ENCODE measurements at places on chromosomes 1 and 21.

GRCh38 chr1:92538413-92539061 is 51.8 kb upstream of the GFI1 start:
- DNase-seq, result no peak

- DNase-seq, result no peak
Observed at GRCh38 chr1:53546409-53547155, 87.4 kb downstream of the DMRTB1 start.

DNA sequence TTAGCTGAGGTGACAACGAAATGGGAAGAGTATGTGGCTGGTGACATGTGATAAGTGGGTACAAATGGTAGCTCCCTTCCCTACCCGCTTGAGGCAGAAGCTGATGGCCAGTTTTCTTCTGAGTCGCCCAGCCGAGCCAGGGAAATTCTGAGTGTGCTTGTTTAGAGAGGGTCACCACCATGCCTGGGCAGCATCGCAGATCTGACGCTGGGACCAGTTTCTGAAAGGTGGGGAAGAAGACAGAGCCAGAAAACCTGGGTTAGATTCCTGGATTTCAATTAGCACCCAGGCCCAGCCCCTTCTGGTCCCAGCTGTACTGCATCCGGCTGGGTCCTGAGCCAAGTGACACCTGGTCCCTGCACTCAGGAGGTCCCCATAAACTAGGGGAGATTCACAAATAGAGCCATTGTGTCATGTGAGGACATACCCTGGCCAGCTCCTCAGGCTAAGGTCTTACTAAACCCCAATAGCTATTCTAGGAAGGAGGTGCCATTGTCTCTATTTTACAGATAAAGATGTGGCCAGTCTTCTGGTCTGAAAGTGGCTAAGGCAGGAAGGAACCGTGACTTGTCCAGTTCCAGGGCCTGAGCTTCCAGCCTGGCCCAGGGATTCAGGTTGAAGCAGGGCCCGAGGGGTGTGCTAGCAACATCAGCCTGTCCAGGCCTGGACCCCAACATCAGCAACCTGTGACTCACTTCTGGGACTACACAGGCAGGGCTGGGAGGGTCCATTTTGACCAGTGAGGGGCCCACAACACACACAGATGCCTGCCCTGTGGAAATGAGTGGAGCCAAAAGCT is 1.7 kb upstream of the TMEM61 start:
- DNase-seq, result no peak

DNA sequence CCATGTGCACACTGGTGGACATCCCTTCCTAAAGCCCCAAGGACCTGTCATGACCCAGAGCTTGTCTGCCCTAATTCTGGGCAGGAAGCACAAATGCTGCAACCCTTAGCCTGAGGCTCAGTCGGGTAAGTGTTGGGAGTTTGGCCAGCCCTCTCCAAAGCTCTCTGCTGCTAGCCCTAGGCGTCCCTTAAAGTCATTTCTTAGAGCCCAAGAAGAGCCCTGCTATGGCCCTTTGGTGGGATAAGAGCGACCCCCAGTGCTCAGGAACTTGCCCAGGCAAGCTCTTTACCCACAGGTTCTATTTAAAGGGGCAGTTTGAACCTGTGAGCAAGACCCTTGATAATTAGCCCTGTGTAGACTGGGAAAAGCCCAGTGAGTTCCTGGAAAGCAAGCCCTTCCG is 356.8 kb downstream of the RRAGC start:
- DNase-seq, result no peak

DNA sequence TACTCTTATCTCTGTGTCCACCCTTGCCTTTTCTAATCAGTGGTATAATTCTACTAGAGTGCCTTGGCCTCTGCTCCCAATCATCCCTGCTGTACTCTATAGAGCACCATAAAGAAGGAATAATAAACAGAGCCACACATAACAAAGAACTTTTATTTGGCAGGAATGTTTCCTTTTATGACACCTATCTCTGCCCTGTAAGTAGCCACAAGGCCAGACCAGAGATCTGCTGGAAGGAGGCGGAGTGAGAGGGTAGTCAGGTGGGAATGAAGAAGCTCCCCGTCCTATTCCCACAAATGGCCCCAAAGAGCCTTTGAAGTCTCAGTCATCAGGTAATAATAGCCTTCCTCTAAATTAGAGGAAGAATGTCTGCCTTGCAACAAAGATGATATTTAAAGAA is 32.7 kb downstream of the WLS start:
- no peak for DNase-seq

- no peak for DNase-seq
Observed at GRCh38 chr1:19703280-19703679, 38.6 kb downstream of the HTR6 start.

DNA sequence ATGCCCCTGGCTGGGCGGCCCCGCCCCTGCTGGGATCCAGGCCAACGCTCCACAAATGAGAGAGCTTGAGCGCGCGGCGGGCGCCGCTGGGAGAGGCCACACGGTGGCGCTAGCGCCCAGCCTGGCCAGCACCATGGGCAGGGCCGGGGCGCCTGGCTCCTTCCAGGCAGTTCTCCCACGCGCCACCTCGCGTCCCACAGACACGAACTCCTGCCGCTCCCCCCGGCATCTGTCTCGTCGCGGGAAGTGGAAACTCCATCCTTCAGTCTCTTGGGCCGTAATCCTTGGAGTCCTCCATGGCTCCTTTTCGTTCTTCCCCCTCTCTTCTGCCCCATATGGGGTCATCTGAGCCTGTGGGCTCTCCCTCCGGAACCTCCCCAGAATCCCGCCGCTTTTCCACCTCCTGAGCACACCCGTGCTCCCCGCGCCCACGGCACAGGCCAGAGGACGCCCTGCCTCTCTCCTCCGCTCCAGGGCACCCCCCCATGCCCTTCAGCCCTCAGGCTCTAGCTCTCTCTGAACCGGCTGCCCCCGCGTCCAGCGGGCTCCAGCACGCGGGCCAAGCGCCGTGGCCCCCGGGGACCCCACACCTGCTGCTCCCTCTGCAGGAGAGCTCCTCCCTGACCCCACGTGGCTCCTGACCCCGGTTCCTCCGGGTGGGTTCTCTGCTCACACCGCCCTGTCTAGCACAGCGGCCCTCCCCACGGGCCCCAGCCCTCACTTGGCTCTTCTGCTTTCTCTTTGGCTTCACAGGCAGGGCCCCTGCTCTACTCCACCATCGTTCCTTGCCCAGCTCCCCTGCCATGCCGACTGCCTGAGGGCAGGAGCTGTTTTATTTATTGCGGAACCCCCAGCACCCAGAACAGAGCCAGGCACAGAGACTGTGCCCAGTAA is 31.9 kb upstream of the EDN2 start:
- DNase-seq, result no peak

DNA sequence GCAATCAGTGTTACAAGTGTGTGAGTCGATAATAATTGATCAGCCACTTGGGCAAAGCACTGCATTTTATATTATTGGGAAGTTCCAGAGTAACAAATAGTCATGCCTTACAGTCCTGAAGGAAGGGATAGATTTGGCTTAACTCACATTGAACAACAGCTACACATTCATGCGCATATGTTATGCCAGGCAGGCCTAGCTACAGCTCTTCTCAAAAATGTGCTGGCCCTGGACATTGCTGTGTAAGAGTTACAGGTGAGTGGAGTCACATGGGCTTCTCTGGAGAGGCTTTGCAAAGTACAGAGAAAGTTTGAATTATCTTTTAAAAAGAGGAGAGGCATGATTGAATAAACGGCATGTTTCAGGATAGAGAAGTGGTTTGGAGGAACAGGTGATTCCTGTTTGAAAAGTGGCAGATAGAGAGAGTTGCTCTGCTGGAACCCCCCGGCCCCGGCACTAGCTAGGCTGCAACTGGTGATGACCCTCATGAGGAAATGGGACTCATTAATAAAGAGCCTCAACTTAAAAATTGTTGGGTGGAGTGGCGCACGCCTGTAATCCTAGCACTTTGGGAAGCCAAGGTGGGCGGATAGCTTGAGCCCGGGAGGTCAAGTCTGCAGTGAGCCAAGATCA is 200.6 kb downstream of the CRB1 start:
- no peak for DNase-seq

DNA sequence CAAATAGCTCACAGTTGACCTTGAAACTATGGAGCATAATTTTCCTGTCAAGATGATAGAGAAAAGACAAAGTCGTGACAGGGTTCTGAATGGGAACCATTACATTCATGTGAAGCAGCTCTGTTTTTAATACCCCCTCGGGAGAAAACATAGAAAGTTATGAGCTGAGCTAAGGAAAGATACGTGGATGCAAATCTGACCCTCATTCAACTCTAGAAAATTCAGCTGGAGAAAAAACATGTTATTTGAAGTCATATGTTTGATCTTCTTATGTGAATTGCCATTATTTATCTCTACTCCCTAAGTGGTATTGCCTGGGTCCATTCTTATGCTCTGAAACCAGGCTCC is 48.0 kb upstream of the LRRC52 start:
- no peak for DNase-seq

GRCh38 chr1:184903111-184903692 is 71.1 kb downstream of the NIBAN1 start:
- DNase-seq, result no peak

GRCh38 chr1:204302769-204303168 is 57.0 kb downstream of the PLEKHA6 start:
- DNase-seq, result no peak

- peak; percentile 35 for DNase-seq
Observed at GRCh38 chr1:54887665-54888071, 673 bp upstream of the DHCR24 start.

DNA sequence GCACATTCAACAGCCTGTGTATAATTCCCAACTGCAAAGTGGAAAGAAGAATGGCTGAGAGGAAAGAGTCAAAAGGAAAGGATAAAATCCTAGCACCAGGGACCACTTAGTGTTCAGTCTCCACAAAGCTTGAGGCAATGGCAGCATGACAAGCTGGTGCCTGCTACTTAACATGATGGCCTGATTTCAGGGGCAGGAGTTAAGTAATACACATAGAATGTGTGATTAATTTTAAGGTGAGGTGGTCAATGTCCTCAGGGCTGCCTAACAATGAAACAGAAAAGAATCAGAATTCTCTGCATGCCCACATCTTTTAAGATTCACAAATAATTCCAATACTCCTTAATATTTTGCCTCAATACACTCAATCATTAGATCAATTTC is 8.9 kb downstream of the P3H1 start:
- no peak for DNase-seq

DNA sequence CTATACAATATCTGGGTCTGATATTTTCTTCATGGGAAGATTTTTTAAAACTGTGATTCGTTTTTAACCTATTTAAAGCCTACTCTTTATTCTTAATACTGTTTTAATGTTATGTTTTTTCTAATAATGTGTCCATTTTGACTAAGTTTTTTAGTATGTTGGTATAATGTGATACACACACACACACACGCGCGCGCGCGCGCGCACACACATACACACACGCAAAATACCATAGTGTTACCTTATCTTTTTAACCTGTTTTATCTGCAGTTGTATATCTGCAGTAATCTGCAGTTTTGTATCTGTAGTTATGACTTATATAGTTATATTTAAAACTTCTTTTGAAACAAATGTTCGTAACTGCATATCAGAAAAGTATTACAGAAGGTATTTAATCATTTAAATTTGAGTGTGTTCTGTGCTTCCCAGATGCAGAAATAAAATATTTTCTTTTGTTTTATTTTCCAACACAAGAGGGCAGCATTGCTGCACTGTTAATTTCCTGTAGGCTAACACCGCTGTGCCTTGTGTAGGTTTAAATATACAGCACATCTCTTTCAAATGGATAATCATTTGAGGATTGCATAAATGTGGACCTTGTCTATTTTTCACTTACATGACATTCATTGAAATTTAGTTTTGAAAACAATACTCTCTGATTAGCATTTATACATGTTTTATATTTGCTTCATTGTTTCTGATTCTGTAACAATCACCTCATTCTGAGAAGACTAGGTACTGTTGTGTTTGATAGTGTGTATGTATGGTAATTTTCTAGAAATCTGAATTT is 166.1 kb downstream of the PDE4B start:
- DNase-seq, result peak; percentile 15

DNA sequence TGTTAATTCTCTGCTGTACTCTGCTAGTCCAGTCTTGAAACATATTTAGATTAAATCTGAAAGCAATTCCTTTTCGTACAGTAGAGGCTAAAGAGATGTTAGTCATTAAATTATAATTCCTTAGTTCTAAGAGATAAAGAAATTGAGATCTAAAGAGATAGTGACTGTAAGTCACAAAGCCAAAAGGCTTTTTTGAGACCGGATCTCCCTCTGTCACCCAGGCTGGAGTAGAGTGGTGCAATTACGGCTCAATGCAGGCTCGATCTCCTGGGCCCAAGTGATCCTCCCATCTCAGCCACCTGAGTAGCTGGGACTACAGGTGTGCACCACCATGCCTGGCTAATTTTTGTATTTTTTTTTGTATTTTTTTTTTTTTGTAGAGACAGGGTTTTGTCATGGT is 64.7 kb downstream of the TPR start:
- DNase-seq, result no peak

GRCh38 chr1:61097317-61097716 is 15.0 kb downstream of the NFIA start:
- no peak for DNase-seq

DNA sequence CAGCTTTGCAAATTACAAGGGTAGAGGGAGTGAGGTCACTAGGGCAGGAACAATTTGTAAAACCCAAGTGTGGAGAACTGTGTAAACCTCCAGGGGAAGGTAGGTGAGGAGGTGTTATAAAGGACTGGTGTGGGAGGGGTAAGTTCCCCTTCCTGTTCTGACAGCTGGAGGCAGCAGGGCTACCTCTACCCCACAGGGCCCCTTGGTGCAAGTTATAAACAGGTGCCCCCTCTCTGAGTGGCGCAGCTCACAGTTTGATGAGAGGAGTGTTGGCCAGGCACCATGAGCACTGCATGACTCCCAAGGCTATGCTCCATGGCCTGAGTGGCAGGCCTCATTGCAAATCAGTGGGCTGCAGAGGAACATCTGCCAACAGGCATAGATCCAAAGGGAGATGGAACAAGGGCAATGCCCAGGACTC is 41.0 kb downstream of the MFSD2A start:
- no peak for DNase-seq

- DNase-seq, result no peak
Observed at GRCh38 chr21:23003951-23004350, 2005.7 kb downstream of the NCAM2 start.

GRCh38 chr1:80258659-80259058 is 1252.1 kb upstream of the ADGRL4 start:
- DNase-seq, result no peak

GRCh38 chr1:156241926-156242325 is at the start of gene BGLAP:
TSS of gene BGLAP (plus strand) at chr1:156242184. CDS start at chr1:156242232, 48 bp downstream.
- no peak for DNase-seq

DNA sequence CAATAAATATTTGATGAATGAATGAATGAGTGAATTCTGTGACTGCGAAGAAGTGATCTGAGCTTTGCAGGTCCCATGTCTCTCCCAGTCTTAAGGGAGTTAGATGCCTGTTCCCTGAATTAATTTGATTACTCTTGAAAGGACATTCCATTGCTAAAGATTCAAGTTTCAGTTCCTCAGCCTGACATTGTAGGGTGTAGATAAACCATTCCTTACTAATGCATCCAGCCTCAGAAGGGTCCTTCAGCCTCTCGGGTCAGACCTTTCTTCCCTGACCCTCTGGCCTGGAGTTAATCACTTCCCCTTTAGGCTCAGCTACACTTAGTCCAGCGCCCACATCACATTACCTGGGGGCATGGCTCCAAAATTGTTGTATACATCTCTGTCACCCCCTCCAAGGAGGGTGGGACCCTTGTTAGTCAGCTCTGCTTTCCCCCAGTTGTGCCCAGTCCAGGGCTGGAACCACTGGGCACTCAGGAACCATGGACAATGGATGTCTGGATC is 2.6 kb downstream of the INSRR start:
- DNase-seq, result no peak

- no peak for DNase-seq
Observed at GRCh38 chr1:243264717-243265116, 8.9 kb downstream of the SDCCAG8 start.

Measured in DND-41 (cell line).